Activated CD4-positive, alpha-beta T cell treated with anti-CD3 and anti-CD28 coated beads, Interleukin-2, Interleukin-6, amounts not matched to agents 100 ng/mL and 50 ng/mL, durations not matched to agents 16 hours and 8 hours (primary cell): ENCODE measurements at places on chromosomes 6 and 20.
A peak's percentile ranks its signal among the peaks of the same experiment; 100 is the strongest.

- no peak for DNase-seq
These were observed 244.2 kb downstream of the HIVEP2 start for GRCh38 chr6:142700671-142701312.

DNA sequence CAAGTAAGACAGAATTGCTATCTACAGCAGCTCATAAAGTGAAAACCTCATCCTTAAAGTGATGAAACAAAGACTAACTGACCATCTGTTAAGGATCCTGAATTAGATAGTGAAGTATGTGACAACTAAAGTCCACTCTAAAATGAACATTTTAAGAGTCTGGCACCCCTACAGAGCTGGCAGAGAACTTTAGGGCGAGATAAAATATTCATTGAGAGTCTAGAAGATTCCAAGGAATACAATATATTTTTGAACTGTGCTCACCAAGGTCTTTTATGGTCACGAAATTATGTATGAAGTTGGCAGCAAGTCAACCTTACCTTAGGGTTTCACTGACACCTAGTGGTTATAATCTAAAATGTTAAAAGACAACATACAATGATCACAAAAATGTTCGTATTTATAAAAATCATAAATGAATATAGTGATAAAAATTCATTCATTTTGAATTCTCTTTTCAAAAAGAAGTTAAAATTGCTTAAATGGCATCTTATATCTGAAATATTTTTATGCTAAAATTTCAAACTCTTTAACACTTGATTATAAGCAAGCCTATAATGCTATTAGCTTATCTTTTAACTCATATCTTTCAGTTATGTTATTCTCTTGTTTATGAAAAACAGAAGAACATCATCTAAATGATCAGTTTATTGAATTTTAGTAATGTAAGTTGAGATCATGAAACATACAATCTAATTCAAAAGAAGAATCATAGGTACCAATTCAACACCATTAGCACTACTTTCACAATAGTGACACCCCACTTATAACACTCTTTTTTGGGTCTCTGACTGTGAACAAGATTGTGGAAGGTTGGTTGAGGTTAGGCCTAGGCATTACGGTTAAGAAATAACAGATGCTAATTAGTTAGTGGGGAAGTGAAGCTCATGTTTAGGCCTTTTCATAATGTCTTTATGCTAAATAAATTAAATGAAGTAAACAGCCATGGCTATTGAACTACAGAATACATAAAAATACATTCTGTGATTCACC, 27.5 kb downstream of the RSPH3 start:
- peak; percentile 60 for DNase-seq

DNA sequence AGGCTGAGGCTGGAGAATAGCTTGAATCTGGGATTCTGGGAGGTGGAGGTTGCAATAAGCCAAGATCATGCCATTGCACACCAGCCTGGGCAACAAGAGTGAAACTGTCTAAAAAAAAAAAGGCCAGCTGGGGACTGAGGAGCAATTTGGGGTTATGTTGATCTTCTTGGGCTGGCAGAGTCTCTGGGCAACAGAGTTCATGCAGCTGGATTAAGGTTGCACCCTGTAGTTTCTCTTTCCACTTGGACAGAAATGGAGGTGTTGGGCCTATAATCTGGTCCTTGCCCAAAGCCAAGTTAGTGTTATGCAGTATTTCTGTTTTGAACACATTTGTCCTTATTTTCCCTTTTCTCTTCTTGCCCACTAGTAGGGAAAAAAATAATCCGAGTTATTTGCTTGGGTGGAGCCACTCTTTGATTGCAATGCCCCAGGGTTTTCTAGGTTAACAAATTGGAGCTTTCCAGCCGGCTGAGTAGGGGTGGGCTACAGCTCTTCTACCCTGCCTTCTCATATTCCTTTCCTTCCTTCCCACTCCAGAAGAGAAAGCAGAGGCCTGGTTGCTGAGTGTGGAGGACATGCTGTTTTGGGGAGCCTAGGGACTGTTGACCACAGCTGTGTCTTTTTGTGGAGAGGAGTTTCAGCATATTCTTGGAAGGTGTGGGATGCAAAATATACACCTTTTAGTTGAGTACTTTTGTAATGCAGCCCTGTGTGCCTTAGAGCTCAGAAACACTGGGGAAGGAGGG, 213.9 kb downstream of the SOX4 start:
- no peak for DNase-seq

- no peak for DNase-seq
These were observed 5.4 kb upstream of the FOXF2 start for GRCh38 chr6:1383729-1384548.

DNA sequence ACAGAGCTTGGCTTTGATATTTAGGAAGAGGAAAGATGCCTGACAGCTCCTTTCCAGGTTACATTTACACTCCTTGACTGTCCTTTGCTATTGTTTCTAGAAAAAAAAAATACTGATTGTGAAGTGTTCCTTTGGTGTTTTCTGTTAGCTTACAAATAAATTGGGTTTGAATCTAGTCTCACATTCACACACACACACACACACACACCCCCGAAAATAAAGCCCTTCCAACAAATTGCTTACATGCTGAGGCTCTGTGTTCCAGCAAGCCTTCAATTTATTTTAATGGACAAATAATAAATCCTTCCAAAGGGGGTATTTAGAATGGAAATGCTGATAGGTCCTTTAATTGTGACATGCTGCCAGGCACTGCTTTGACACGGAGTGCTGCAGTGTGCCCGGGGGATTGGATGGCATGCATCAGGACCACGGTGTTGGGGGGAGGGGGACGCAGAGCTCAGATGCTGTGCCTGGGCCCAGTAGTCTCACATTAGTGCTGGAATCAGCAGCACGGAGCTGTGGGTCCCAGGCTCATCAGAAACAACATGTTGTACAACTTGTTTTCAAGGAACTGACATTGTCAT, 199.9 kb downstream of the CD83 start:
- no peak for DNase-seq

- no peak for DNase-seq
These were observed 763.9 kb downstream of the HACE1 start for GRCh38 chr6:104095661-104096416.

DNA sequence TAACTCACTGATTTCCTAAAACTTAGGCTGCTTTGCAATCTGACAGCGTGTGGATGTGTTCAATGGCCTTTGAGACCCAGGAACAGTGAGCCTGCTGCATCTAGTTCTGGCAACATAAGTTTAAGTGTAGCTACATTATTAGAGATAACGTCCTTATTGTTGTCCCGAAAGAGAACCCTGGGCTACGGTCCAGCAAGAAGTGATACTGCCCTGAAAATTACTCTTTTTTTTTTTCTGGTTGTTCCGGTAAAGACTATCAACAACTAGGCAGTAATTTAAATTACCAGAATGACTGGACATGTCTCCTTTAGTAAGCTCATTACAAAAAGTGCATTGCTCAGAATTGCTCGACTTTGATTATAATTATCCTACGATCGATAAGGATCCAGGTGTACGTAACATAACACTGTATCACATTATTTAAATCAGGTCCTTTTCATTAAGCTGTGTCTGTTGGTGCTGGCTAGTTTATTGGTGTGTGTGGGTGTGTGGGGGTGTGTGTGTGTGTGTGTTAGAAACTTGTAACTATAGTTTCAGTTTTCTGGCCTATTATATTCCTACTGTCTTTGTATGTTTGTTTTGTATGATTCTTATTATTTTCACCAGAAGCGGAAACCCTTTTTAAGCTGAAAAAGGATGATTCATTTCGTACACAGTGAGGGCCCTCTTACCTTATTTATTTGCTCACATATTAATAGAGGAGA, 3.0 kb downstream of the TSHZ2 start:
- DNase-seq, result peak; percentile 43

GRCh38 chr20:58500256-58500655, 14.9 kb downstream of the APCDD1L start:
- DNase-seq, result no peak

GRCh38 chr20:23691675-23692074, 2.8 kb upstream of the CST4 start:
- no peak for DNase-seq

DNA sequence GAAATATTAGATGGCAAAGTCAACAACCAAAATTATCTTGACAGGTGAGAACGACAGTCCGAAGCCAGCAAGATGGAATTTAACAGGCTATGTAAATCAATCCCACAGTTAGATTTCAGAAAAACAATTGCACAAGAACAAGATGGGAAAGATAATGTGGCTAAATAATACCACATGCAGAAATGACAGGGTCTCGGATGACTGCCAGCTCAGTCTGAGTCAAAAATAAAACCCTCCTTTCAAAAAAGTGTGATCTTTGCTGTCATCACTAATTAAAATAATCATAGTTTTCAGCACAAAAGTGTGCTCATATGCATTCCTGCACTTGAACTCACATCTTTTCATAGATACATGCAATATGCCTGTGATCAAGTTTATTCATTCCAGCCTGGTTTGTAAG, 25.9 kb downstream of the FOXQ1 start:
- DNase-seq, result no peak

DNA sequence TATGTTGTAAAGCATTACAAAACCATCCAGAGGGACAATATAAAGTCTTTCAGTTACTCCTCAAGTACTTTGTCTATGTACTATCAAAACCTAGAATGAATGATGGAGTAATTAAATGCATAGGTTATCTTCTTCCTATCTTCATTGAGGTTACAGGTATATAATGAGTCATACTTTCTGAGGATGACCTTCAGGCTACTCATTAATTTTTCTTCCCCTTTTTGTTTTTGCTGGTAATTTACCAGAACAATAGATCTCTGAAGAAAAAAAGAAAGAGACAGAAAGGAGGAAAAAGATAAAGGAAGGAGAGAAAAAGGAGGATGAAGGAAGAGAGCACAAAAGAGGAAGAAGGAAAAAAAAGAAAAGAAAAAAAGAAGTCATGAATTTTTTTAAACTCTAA, 398.4 kb downstream of the TBC1D32 start:
- no peak for DNase-seq

- DNase-seq, result peak; percentile 60
These were observed 876 bp upstream of the TBPL1 start for GRCh38 chr6:133951881-133952814.

GRCh38 chr20:58138395-58138794, 90.1 kb downstream of the ANKRD60 start:
- no peak for DNase-seq

- DNase-seq, result no peak
These were observed 36.5 kb downstream of the ATP9A start for GRCh38 chr20:51731731-51732095.

GRCh38 chr20:36684747-36685146, 38.8 kb upstream of the SLA2 start:
- DNase-seq, result no peak

DNA sequence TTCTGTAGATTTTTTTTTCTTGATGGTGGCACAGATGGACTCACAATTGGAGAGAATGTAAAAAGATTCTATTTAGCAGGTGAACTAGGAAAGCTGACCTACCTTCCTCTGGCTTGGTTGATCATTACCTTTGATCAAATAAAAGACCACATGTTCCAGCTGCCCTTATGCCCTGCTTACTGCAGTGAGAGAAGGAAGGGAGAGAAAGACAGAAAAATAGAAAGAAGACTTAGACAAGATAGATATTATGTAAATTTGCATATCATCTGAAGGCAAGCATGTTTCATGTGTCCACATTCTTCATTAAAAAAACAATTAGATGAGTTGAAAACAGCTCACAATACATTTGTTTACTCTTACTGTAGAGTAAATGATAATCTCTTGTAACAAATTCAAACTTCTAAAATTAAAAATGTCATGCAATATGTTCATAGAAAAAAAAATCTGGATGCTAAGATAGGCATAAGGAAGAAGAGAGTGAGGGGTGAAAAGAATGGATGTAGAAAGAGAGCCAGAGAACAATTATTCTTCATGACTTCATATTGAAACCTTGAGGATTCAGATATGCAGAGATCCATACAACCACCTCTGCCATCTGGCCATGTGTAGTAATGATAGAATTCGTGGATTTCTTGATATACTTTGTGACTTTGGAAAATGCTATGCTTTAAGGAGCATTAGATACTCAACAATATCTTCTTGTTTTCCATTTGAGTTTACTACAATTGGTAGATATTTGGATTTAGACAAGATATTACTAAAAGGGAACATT, 71.7 kb downstream of the RFX6 start:
- no peak for DNase-seq

DNA sequence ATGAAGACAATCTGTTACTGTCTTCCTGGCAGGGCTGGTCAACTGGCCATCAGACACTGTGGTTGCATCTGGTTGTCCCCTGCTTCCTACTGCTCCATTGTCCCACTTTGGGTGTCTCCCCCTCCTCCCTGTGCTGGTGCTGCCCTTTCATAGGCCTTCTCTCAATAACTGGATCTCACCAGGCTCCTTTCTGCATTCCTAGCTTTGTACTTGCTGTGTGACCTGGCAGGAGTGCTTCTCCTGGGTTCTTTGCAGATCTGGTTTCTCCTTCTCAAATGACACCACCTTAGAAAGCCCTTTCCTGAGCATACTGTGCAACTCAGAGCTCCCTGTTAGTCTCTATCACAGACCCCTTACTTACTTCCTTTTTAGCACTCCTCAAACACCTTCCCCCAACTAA, 223.0 kb downstream of the BCKDHB start:
- DNase-seq, result no peak

GRCh38 chr6:20582586-20583443, 48.6 kb downstream of the CDKAL1 start:
- DNase-seq, result peak; percentile 26

DNA sequence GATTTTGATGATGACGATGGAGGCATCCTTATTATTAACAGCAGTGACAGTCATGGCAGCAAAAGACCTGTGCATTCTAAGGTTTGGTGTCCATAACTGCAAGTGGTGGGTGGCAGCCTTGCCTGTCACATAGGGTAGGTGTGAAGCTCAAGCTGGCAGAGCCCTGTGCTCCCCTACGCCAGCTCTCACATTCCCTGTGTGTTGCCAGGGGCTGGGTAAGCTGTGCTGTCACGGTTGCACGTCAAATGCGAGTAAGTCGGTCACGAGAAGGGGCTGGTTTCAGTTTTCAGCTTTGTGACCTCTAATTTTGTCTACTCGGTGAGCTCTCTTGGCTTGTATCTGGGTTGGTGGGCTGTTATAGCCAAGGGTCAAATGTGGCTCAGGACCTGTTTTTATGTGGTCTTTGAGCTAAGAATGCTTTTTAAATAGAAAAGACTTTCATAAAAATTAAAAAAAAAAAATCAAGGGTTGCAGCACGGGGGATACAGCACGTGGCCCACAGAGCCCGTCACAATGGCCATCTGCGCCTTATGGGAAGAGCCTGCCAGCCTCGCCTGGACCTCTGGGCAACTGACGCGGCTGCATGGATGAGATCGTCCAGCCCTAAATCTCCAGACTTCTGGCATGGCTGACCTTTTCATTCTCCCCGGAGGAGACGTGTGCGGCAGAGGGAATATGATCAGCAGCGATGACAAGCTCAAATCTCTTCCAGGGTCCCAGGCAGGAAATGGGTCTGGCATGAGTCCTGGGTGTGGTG, 148.5 kb downstream of the PHACTR3 start:
- DNase-seq, result no peak

DNA sequence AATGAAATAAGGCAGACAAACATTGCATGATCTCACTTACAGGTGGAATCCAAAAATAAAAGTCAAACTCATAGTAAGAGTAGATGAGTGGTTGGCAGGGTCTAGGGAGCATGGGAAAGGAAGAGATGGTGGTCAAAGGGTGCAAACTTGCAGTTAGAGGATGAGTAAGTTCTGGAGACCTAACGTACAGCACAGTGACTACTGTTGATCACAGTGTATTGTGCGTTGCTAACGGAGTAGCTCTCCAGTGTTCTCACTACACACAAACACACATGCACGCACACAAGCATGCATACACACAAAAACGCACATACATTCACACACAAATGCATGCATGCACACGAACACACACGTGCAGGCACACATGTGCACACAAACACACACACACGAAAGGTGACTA, 54.9 kb downstream of the LY86 start:
- DNase-seq, result peak; percentile 89
